Head of caudate nucleus (tissue), 42 donors: ENCODE measurements at places on chromosomes 2 and 18.

DNA sequence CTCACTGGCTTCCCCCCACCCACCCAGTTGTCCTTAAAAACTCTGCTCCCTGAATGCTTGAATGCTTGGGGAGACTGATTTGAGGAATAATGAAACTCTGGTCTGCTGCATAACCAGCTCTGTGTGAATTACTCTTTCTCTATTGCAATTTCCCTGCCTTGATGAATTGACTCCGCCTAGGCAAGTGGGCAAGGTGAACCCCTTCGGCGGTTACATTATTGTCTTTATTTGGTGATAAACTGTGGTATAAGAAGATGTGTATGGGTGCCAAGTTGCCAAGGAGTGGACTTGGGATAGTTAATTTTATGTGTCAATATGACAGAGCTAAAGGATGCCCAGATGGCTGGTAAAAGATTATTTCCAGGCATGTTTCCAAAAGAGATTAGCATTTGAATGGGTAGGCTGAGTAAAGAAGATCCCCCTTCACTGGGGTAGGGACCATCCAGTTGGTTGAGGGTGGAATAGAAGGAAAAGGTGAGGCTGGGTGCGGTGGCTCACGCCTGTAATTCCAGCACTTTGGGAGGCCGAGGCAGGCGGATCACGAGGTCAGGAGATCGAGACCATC, 98.5 kb upstream of the HAAO start:
- no peak for DNase-seq

DNA sequence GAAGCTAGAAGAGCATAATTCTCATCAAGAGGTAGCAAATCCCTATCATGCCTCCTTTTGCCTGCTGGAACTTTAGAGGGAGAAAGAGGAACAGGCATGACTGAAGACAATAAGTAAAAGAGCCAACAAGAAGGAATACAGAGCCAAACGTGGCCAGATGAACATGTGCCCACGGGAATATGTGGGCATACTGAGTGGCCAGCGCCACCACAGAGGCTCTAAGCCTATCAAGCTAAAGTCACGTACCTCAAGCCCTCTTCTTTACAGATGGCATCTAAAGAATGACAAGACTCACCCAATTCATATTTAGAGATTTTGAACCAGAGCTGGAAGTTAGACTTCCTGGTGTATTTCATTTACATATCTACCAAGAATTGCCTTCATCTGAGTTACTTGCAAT, 59.9 kb upstream of the ITGA4 start:
- DNase-seq, result no peak

DNA sequence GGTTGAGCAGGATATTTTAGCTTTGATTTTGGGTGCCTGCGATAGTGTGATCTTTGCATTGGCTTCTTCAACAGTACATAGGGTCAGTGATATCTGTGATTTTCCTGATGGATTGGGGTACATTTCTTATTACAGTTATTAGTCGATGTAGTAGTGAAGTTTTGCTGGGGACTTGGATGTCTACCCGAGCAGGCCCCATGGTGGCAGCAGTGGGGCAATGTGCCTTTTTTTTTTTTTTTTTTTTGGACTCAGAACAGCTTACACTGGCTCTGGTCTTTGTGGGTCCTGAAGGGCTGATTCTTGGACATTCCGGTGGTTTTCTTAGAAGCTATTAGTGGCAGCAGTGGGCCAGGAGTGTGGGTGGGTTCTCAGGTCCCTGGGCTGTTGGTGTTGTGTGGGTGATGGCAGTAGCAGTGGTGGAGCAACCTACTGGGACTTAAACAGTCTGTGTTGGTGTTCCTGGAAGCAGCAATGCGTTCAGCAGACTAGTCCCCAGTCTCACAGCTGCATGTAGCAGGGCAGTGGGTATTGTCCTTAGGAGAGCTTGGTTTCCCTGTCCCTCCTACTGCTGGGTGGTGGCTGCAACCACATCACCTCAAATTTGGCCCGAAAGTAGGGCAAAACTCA, 53.7 kb upstream of the SLC4A10 start:
- no peak for DNase-seq

DNA sequence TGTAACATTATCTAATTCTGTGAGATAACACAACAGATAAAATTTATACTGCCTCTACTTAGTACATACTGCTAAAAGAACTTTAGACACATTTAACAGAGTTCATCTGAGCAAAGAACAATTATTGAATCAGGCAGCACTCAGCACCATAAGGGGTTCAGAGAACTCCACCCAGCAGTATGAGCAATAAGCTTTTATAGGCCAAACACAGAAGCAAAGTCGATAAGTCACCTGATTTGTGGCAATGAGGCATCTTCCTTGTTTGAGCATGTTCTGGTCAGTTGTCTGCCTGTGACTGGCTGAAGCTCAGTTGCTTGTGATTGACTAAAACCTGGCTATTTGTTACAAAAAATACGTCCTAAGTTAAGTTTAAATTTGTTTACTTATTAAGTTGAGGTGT, 746.1 kb upstream of the DDX18 start:
- DNase-seq, result no peak

DNA sequence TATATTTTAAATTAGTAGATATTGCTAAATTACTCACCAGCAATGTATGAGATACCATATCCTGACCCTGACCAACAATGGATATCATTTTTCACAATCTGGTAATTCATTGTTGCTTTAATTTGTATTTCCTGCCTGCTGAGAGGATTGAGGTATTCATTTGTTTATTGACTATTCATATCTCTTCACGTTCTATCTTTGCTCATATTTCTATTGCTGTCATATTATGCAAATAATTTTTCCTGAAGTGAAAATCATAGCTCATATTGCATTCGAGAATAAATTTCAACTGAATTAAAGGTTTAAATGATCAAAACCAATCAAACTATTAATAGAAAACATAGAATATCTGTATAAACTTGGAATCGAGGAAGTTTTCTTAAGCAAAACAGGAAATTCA, 31.0 kb downstream of the INO80D start:
- DNase-seq, result no peak

DNA sequence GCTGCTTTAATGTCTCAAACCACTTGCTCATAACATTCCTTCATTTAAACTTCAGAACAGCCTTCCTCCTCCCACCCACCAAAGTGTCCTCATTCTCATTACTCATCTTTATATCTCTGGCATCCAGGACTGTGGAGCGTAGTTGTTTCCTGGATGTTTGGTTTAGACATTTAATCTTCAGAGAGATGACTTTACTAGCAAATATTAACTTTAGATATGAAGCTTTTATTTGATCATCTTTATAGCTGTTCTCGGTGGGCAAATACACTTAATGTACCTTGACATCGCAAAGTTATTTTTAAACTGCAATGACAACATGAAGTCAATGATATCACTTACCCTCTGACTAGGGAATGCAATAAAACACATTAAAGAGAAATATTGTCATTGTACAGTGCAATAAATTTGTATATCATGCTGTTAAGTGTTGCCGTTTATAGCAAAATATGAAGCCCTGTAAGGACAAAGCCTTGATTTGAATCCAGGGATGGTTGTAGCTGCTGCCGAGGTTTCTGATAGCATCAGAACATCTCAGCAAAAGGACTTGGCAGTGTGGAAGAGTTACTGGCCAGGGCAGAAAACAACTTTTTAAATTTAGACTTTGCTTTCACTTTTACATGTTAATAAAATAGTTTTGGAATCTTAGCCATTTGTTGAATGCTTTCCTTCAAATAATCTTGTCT, 4.6 kb upstream of the LAMA3 start:
- no peak for DNase-seq

DNA sequence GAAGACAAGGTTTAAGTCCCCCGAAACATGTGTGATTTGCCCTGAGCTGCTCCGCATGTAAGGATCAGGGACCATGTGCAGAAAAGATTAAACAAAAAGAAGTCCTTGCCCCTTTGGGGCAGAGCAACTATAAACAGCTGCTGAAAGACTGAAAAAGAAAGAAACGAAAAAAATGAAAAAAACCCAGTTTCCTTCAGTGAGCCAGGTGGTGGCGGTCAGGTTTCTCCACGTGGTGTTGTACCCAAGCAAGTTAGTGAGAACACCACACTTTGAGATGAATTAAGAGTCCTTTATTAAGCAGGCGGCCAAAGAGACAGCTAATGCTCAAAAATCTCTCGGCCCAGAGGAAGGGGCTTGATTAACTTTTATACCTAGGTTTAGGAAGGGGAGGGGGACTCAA, 404.9 kb upstream of the SYT4 start:
- no peak for DNase-seq

- DNase-seq, result no peak
These were observed 103.0 kb downstream of the BMPR2 start for GRCh38 chr2:202479090-202479489.

- DNase-seq, result no peak
These were observed 67.1 kb downstream of the PXDN start for GRCh38 chr2:1676913-1677820.

DNA sequence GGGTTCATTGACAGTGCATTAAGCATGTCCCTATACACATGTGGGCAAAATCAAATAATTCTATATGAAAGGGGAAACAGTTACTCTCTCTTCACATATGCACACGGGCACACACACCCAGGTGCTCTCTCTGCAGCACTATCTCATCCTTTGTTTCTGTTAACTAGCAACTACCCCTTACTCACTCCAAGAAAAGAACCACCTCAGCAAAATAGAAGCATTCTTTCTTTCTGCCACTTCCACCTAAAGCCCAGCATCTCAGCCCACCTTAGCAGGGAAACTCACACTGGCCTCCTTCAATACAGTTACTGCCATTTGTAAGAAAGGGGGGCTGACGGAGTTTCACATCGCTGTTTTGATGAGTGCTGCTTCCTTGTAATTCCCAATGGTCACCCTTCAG, 216.3 kb upstream of the ID2 start:
- no peak for DNase-seq
